Right lobe of liver (tissue), 6 donors: ENCODE measurements at places on chromosomes 7 and 10. TPM values are rescaled to one million over a fixed set of nuclear protein-coding genes. Genes with fewer than 3 reads are reported as not detected.

The ZNF783 gene
- total RNA-seq, result 1.5 TPM

DNA sequence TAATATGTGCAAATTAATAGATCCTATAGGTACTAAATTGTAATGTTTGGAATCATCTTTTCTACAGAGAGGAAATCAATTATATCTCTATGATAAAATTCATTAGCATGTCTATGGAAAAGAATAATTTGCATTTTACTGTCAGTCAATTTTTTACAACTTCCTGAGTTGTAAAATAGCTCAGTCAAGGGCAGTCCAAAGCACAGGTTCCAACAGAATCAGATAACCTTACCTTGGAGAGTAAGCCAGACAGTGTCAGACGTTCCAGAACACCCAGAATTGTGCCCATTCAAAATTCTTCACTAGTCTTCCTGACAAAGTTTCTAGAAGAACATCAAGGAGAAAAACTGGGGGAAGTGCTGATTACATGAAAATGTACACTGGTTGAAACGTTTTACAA is 31.1 kb upstream of the IMMP2L start:
- H3K27me3 ChIP-seq, result no peaks in the 10 kb centered on the region
- H3K36me3 ChIP-seq, result no peaks in the 10 kb centered on the region
- no peak for DNase-seq
- no peak overlapping the region for H3K4me3 ChIP-seq
- H3K4me1 ChIP-seq, result no peaks in the 10 kb centered on the region

The MPP7 gene
- 1.9 TPM for total RNA-seq

- no peaks in the 10 kb centered on the region for H3K36me3 ChIP-seq
- no peak for DNase-seq
- H3K4me1 ChIP-seq, result no peaks in the 10 kb centered on the region
- no peak overlapping the region for H3K27ac ChIP-seq
Measured at GRCh38 chr10:71564194-71564820, 155.3 kb downstream of the C10orf105 start.

- no peak overlapping the region for H3K27ac ChIP-seq
- H3K27me3 ChIP-seq, result no peaks in the 10 kb centered on the region
- no peaks in the 10 kb centered on the region for H3K36me3 ChIP-seq
- H3K4me3 ChIP-seq, result no peak overlapping the region
- no peak for DNase-seq
Measured at GRCh38 chr7:145737617-145738016, 379.0 kb upstream of the CNTNAP2 start.

DNA sequence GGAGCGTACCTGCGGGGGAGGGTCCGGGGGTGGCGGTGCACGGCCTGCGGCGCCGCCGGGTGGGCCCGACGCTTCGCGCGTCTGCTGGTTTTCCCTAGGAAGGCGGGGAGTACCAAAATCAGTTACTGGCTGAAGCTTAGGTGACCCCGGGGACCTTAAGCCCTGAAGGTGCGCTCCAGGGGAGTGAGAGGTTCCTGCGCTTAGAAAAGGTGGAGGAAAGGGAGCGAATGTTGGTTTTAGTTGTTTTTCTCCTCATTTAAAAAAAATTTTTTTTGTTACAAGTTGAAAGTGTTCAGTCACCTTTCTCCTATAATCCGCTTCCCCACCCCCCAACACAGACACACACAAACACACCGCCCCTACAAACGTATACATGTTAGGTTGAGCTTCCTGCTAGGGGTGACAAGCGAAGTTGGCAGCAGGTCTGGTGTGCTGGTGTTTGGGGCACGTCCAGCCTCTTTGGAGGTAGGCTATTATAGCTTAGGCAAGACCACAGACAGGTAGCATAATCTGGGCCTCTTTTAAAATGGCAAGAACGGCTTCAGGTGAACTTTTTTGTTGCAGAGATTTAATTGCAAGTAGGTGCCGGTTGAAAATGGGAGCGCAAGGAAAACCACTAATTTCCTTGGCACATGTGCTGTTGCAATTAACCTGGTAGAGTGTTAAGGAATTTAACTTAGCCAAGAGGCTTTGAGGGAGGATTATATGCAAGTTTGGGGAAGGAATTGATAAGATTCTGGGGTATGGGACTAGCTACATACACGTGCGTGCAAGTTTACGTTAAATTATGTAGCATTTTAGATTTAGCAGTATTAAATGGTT is 945 bp downstream of the ADD3 start:
- H3K27ac ChIP-seq, result peak overlapping the region; percentile 90
- H3K36me3 ChIP-seq, result no peaks in the 10 kb centered on the region
- peaks cover 25% of the 10 kb centered on the region for H3K4me1 ChIP-seq

The BTBD16 gene
- total RNA-seq, result 3.0 TPM

DNA sequence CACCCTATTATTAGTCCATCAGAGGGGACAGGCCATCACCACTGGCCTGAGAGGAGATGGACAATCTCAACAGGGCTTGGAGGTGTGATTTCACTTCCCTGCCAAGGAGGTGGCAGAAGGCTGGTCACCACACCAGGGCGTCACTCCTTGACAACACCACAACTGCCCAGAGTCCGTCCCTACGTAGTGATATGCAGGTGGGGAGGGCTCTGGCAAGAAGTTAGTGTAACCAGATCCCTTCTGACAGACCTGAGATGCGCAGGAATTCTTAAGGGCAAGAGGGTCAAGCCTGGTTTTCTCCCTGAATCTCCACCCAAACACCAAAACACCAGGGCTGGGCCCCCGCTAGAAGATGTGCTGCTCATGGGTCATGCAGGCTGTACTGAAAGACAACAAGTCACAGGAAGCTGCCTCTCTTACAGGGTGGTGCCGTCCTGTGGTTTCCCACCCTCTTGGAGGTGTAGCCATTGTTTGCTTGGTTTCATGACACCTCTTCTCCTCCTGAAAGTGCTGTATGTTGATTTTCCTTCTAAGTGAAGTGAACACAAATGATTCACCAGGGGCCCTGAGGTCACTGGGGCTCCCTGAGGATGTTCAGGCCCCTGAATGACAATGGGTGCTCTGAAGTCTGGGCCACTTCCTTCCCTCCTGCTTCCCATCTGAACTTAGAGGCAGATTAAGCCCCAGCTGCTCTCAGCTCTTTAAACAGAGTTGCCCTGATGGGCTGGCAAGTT is 27.1 kb downstream of the ATXN7L1 start:
- H3K27me3 ChIP-seq, result no peaks in the 10 kb centered on the region
- no peaks in the 10 kb centered on the region for H3K36me3 ChIP-seq
- no peak overlapping the region for H3K27ac ChIP-seq
